ENCODE measurements at places on chromosomes 4 and X.

DNA sequence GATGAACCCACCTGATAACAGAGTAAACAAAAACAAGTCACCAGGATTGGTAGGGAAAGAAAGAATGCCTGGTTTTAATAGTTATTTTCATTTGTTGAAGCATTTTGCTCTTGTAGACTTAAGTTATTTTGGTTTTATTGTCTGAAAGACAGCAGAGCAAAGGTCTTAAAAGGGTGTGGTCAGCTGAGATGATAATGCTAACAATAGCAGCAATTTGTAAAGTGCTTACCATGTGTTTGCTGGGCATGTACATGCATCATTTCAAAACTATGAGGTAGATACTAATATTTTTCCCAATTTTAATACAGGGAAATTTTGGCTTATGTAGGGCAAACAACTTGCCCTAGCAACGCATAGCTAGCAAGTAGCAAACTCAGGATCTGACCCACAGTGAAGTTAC is 46.8 kb upstream of the SLC10A4 start:
- no peak for DNase-seq

- DNase-seq, result no peak
These were observed 90.8 kb downstream of the SHISA3 start for GRCh38 chr4:42488114-42488513.

GRCh38 chr4:181613200-181613599 is 630.0 kb upstream of the TENM3 start:
- DNase-seq, result no peak

DNA sequence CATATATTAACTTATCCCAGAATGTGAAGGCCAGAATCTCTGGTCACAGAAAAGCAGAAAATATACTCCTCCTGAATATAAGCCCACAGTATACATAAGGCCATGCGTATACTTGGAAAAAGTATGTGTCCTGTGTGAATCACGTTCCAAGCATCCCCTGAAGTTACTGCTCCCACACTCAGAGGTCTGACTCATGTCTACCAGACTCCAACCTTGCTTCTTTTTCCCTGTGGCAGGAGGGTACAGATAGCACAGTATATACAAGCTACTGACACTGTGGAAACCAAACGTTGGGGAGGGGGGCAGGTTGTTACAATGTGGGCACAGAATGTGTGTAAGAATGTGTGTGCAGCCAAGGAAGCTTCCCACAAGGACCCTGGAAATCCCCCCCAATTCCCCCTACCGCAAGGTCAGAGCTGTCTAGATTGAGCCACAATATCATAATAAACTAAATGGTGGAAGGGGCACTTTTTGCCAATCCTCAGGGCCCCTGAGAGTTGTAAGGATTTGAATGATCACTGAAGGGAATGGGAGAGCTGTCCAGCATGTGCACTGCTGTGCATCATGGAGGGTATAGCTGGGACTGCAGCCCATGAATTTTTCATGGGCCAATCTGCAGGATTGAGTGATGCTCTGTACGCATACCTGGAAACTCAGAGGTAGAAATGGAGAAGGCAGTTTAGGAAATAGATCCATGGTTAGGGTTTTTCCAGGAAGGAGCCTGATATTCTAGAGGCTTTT is 7.4 kb upstream of the RELL1 start:
- no peak for DNase-seq

DNA sequence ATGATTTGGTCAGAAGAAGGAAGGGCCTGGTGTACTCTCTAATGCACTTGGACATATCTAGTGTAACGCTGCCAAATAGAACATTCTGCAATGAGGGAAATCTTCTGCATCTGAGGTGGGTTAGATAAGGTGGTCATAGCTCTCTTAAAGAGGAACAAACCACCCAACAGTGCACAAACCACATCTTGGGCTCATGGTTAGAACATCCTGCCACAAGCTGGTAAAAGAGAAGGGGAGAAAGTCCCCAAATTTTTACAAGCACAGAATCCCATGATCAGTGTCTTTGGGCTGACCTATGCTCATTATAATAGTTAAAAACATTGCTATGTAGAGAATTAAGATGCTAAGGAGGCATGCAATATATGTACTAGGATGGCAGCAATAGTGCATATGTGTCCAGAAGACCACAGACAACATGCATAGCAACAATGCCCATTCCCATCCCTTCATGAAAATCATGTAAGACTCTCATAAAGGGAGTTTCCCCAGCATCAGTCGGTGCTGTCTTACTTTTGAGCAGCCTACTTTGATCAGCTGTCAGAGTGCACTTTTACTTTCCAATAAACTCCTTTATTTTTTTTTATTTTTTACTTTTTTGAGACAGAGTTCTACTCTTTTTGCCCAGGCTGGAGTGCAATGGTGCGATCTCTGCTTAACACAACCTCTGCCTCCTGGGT is 99.7 kb upstream of the SLC7A11 start:
- no peak for DNase-seq
